ENCODE measurements at places on chromosomes 4 and X. TPM values are rescaled to one million over a fixed set of nuclear protein-coding genes. Genes with fewer than 3 reads are reported as not detected.

DNA sequence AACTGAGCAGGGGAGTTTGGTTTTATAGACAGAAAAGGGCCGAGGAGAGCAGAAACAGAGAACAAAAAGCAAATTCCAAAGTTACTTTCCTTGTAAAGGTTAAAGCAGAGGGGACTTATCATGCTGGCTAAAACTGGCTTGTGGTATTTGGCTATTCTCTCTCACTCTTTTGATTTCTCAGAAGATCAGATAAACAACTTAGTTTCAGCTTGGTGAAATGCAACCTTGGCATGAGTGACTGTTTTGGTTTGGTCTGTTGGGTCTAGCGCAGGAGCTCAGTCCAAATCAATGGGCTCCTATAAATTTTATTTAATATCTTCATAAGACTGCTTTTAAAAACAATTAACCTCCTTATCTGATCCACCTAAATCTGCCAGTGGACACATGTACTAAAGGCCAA, 47.3 kb upstream of the KIAA1210 start:
- no peak overlapping the region for H3K27ac ChIP-seq
- peaks cover 2% of the 10 kb centered on the region for H3K4me1 ChIP-seq
- H3K4me3 ChIP-seq: no peak overlapping the region
- no peaks in the 10 kb centered on the region for H3K36me3 ChIP-seq
- DNase-seq: no peak

DNA sequence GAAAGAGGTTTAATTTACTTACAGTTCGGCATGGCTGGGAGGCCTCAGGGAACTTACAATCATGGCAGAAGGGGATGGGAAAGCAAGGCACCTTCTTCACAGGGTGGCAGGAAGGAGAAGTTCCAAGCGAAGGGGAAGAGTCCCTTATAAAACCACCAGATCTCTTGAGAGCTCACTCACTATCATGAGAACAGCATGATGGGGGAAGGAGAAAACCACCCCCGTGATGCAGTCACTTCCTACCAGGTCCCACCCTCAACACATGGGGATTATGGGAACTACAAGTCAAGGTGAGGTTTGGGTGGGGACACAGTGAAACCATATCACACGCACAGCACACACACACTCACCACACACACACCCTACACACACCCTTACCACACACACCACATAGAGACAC, 104.3 kb downstream of the DCTD start:
- no peaks in the 10 kb centered on the region for H3K27me3 ChIP-seq
- no peak overlapping the region for H3K27ac ChIP-seq
- H3K36me3 ChIP-seq: no peaks in the 10 kb centered on the region

DNA sequence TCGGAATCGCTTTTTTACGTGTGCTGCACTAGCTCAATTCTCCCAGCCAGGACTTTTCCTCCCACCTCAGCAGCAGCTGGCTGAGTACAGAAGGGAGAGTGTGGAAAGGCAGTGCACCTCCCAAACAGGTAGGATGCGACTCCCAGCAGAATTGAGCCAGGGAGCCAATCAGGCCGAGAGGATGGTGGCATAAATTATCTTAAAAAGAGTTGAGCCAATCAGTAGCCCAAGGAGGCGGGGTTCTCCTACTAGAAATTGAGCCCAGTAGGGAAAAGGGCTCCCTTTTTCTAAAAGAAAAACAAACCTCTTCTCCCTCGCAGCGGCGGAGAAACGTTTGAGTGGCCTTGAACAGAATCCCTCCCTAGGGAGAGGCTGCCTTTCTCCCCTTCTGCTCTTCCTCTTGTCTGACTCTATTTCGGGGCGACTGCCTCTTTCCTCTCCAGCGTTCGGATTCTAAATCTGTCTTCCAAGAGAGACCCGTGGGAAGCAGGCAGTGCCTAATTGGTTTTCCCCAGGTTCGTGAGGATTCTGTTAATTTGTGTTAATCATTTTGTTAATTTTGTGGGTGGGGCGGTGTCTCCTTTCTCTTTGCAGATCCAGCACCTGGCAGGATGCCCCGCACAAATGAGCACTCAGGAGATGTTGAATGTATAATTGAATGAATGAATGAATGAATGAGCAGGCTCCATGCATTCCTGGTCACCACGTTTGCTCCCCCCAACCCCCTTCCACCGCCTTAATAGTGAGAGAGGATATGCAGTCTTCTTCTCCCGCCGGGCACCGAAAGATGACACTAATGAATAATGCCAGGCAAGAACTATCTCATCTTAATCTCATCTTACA, at the start of gene GABRG1:
Gene GABRG1 (minus strand): TSS at position 142 of the 843 bp plus-strand sequence. CDS start 141 bp downstream, at position 1.
- H3K27me3 ChIP-seq: no peaks in the 10 kb centered on the region
- H3K4me1 ChIP-seq: no peaks in the 10 kb centered on the region
- no peaks in the 10 kb centered on the region for H3K36me3 ChIP-seq
- no peak for DNase-seq

GRCh38 chr4:7206385-7206784, 14.0 kb downstream of the SORCS2 start:
- peak overlapping the region; percentile 63 for H3K27ac ChIP-seq
- H3K4me1 ChIP-seq: peaks cover 22% of the 10 kb centered on the region
- no peak for DNase-seq

GRCh38 chr4:121339307-121339706, 41.5 kb downstream of the QRFPR start:
- H3K27ac ChIP-seq: no peak overlapping the region
- DNase-seq: no peak
- no peaks in the 10 kb centered on the region for H3K36me3 ChIP-seq
- H3K4me1 ChIP-seq: no peaks in the 10 kb centered on the region
- no peaks in the 10 kb centered on the region for H3K27me3 ChIP-seq

DNA sequence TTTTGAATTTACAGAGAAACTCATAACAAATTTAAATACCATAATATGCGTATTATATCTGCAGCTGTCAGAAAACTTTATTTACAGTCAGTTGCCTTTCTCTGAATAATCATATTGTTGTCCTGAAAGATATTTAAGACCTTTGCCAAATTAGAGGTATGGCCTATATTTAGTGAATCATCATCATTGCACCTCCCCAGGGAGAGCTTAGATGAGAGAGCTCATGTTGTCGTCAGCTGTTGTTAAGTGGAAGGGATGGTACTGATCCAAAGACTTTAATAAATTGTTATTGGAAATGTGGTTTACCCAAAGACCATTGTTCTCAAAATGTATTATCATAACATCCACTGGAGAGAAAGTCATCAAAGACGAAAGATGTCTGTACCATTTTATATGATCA, 128.6 kb downstream of the HTR2C start:
- no peaks in the 10 kb centered on the region for H3K27me3 ChIP-seq
- DNase-seq: no peak
- no peaks in the 10 kb centered on the region for H3K4me1 ChIP-seq
- H3K36me3 ChIP-seq: no peaks in the 10 kb centered on the region

GRCh38 chr4:138668309-138668708, 347.3 kb upstream of the NOCT start:
- H3K27ac ChIP-seq: no peak overlapping the region
- peaks cover 1% of the 10 kb centered on the region for H3K36me3 ChIP-seq
- no peak overlapping the region for H3K4me3 ChIP-seq
- no peaks in the 10 kb centered on the region for H3K27me3 ChIP-seq

- no peak overlapping the region for H3K4me3 ChIP-seq
- H3K27me3 ChIP-seq: no peaks in the 10 kb centered on the region
- DNase-seq: no peak
- H3K4me1 ChIP-seq: no peaks in the 10 kb centered on the region
- no peaks in the 10 kb centered on the region for H3K36me3 ChIP-seq
Observed at GRCh38 chrX:16653424-16653823, 3.5 kb downstream of the S100G start.

- no peak for DNase-seq
- H3K27me3 ChIP-seq: no peaks in the 10 kb centered on the region
- H3K36me3 ChIP-seq: no peaks in the 10 kb centered on the region
Observed at GRCh38 chr4:186755550-186756519, 32.2 kb upstream of the FAT1 start.

GRCh38 chr4:1008840-1009541, 2.4 kb upstream of the FGFRL1 start:
- no peak overlapping the region for H3K27ac ChIP-seq
- peaks cover 32% of the 10 kb centered on the region for H3K4me1 ChIP-seq
- peak; percentile 51 for DNase-seq

DNA sequence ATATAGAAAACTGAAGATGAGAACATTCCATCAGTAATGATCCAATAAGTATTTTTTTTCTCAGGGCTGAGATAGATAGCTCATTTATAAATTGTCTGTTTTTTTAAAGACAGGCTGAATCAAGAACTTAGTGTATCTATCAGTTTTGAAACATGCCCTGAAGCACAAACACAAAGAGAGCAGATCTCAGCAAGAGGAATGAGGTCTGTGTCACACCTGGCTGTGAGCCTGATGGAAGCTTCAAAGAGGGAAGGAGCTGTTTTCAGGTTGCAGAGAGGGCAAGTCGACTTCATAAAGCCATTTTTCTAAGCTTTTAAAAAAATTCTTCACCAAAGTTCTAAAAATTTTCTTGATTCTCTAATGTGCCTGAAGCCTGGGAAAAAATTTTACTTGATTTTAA, 434.9 kb downstream of the PDGFC start:
- H3K27me3 ChIP-seq: peaks cover 3% of the 10 kb centered on the region
- no peak for DNase-seq
- no peaks in the 10 kb centered on the region for H3K4me1 ChIP-seq
- no peak overlapping the region for H3K4me3 ChIP-seq
- H3K27ac ChIP-seq: no peak overlapping the region
- no peaks in the 10 kb centered on the region for H3K36me3 ChIP-seq

DNA sequence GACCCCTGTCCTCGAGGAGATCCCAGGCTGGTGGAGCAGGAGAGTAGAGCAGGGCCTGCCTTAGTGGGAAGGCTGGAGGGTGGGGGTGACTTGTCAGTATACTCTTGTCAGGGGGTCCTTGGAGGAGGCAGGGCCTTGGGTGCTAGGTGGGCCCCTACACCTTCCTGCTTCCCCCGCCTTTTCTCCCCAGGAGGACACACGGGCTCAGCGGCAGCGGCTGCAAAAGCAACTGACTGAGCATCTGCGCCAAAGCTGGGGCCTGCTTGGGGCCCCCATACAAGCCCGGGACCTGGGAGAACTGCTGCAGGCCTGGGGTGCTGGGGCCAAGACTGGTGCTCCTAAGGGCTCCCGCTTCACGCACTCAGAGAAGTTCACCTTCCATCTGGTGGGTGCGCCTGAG, 11.3 kb downstream of the CCDC22 start:
- no peak for DNase-seq
- H3K4me3 ChIP-seq: no peak overlapping the region
- no peaks in the 10 kb centered on the region for H3K27me3 ChIP-seq
- no peak overlapping the region for H3K27ac ChIP-seq

DNA sequence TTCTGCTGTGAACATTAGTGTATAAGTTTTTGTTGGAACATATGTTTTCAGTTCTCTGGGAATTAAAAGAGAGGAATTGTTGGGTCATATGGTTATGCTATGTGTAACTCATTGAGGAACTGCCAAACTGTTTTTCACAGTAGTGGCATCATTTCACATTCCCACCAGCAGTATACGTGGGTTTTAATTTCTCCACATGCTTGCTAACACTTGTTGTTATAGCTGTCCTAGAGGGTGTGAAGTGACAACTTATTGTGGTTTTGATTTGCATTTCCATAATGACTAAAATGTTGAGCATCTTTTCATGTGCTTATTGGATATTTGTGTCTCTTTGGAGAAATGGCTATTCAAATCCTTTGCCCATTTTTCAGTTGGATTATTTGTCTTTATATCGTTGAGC, 13.7 kb downstream of the APELA start:
- no peaks in the 10 kb centered on the region for H3K27me3 ChIP-seq
- no peaks in the 10 kb centered on the region for H3K4me1 ChIP-seq
- no peaks in the 10 kb centered on the region for H3K36me3 ChIP-seq
- no peak overlapping the region for H3K4me3 ChIP-seq
- no peak for DNase-seq

GRCh38 chr4:102764901-102765300, 4.1 kb upstream of the MANBA start:
- peaks cover 1% of the 10 kb centered on the region for H3K4me1 ChIP-seq
- no peaks in the 10 kb centered on the region for H3K27me3 ChIP-seq
- no peaks in the 10 kb centered on the region for H3K36me3 ChIP-seq
- no peak overlapping the region for H3K27ac ChIP-seq
- DNase-seq: no peak

GRCh38 chrX:82092307-82092706, 890.4 kb downstream of the SH3BGRL start:
- H3K4me3 ChIP-seq: no peak overlapping the region
- no peaks in the 10 kb centered on the region for H3K27me3 ChIP-seq
- no peak for DNase-seq
- peaks cover 1% of the 10 kb centered on the region for H3K4me1 ChIP-seq

GRCh38 chr4:104881136-104881886, 265.4 kb upstream of the TET2 start:
- no peak overlapping the region for H3K4me3 ChIP-seq
- no peaks in the 10 kb centered on the region for H3K27me3 ChIP-seq
- DNase-seq: no peak
- no peaks in the 10 kb centered on the region for H3K4me1 ChIP-seq

GRCh38 chr4:169604131-169604900, 8.1 kb downstream of the NEK1 start:
- no peaks in the 10 kb centered on the region for H3K27me3 ChIP-seq
- H3K27ac ChIP-seq: no peak overlapping the region
- H3K4me3 ChIP-seq: no peak overlapping the region
- H3K36me3 ChIP-seq: no peaks in the 10 kb centered on the region
- DNase-seq: no peak

GRCh38 chrX:40544343-40545266, 36.2 kb upstream of the ATP6AP2 start:
- H3K4me3 ChIP-seq: no peak overlapping the region
- H3K36me3 ChIP-seq: no peaks in the 10 kb centered on the region
- H3K4me1 ChIP-seq: no peaks in the 10 kb centered on the region
- peak; percentile 52 for DNase-seq

DNA sequence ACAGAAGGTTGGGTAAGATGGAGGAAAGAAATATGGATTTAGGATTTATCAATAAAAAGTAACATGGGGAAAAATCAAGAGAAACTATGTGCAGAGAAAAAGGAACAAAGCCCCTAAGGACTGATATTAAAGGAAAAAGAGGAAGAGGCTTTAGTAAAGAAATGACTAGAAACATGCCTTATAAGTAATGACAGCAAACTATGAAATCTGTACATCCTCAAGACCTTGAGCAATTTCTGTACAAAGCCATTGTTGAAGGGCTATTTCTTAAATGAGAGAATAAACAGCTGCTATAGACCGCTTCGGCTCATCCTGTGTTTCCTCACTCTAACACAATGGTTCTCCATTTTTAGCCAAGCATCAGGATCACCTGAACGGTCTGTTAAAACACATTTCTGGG, 180.3 kb upstream of the ATOH1 start:
- H3K27me3 ChIP-seq: no peaks in the 10 kb centered on the region
- no peaks in the 10 kb centered on the region for H3K4me1 ChIP-seq
- no peak overlapping the region for H3K27ac ChIP-seq
- no peak overlapping the region for H3K4me3 ChIP-seq

GRCh38 chr4:141913928-141914327, 277.5 kb downstream of the IL15 start:
- H3K27me3 ChIP-seq: no peaks in the 10 kb centered on the region
- H3K36me3 ChIP-seq: no peaks in the 10 kb centered on the region
- H3K4me3 ChIP-seq: no peak overlapping the region
- H3K4me1 ChIP-seq: no peaks in the 10 kb centered on the region
- DNase-seq: no peak
- no peak overlapping the region for H3K27ac ChIP-seq

SLC16A2 gene
- total RNA-seq: 24.1 TPM

MRFAP1 gene
- total RNA-seq: 78.5 TPM

ELF2 gene
- 31.0 TPM for total RNA-seq

STOX2 gene
- 1.6 TPM for total RNA-seq

UBA1 gene
- total RNA-seq: 59.6 TPM

VCX gene
- not detected for total RNA-seq

OTC gene
- total RNA-seq: 67.9 TPM

ACE2 gene
- 0.67 TPM for total RNA-seq

MTMR8 gene
- total RNA-seq: 1.3 TPM

EVC gene
- total RNA-seq: 10.9 TPM

TMSB15C gene
- total RNA-seq: 0.23 TPM

DSPP gene
- under 0.01 TPM for total RNA-seq

ERCC6L gene
- total RNA-seq: 4.7 TPM

RNF212 gene
- total RNA-seq: not detected
